ENCODE measurements at places on chromosomes 7 and 10.

GRCh38 chr7:155847821-155848435 is 35.7 kb upstream of the SHH start:
- DNase-seq: no peak

- DNase-seq: no peak
Measured at GRCh38 chr10:132703419-132704007, 82.4 kb downstream of the NKX6-2 start.

DNA sequence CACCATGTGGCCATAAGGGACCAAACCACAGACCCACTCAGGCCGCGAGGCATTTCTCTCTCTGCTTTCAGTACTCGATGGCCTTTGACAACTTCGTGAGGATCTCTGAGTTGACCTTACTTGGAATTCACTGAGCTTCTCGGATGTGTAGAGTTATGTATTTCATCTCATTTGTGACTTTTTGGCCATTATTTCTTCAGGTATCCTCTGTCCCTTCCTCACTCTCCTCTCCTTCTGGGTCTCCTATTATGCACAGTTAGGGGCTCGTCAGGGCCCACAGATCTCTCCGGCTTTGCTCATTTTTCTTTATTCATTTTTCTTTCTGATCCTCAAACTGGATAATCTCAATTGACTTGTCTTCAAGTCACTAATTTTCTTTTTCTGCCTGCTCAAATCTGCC is 16.6 kb upstream of the FOXL3 start:
- no peak for DNase-seq

GRCh38 chr7:149610441-149611011 is 112.9 kb upstream of the ZNF746 start:
- DNase-seq: no peak

DNA sequence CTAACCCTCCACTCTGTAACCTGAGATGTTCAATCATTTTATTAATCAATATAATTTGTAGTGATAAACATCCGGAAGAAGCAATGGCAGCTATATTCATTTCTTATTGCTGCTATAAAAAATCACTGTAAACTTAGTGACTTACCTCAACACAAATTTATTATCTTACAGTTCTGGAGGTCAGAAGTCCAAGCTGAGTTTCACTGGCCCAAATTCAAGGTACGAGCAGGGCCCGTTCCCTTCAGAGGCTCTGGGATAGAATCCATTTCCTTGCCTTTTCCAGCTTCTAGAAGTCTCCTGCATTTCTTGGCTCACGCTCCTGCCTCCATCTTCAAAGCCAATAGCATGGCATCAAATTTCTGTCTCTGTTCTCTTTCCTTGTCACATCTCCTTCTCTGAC is 279.5 kb upstream of the SP8 start:
- DNase-seq: no peak

DNA sequence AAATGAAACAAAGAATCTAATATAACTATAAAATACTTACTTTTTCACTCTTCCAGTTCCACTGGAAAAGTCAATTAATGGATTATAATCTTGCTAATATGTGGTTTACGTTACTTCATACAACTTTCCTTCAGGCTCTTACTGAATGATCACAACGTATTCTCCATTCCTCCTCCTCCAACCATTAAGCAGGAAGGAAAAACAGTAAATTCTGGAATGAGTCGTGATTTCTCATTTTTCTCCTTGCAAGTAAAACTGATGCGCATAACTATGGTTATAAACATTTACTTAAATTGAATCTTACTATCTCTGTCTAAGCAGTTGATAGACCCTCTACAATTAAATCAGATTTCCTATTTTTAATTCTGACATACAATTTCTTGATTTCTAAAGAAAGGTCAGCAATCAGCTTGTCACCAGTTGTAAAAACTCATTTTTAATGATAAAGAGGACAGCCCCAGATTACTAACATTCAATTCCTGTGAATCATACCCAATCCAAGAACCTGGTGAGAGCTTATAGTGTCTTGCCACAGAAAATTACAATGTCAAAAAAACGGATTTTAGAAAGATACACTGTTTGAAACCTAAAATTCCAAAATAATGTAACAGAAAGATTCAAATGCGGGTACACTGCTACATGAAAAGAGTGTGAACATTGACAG is 64.3 kb downstream of the EZH2 start:
- DNase-seq: no peak

DNA sequence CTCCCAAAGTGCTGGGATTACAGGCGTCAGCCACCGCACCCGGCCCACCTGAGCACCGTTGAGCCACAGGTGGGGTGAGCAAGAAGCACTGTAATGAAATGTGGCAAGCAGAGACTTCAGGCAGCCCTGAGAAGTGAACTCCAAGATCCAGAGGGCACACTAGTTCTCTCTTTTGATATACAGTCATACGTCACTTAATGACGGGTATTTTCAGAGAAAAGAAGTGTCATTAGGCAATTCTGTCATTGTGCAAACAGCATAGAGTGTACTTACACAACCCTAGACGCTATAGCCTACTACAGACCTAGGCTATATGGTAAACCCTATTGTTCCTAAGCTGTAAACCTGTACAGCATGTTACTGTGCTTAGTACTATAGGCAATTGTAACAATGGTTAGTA is 7.9 kb downstream of the PANK1 start:
- no peak for DNase-seq

GRCh38 chr7:104241538-104242209 is 33.9 kb upstream of the ORC5 start:
- no peak for DNase-seq

- no peak for DNase-seq
Measured at GRCh38 chr10:99654390-99655175, 4.7 kb upstream of the ENTPD7 start.

- DNase-seq: no peak
Measured at GRCh38 chr10:69955897-69956740, 96.5 kb upstream of the MACROH2A2 start.

DNA sequence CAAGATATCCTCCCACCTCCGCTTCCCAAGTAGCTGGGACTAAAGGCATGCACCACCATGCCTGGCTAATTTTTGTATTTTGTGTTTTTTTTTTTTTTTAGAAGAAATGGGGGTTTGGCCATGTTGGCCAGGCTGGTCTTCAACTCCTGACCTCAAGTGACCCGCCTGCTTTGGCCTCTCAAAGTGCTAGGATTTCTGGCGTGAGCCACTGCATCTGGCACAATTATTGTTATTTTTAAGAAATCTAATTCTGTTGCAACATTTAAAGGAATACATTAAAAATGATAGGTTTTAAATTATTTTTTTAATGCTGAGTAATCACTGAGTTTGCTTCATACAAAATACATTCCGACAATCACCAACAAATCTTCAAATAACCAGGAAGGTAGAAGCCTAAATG is 178.1 kb upstream of the SEMA3E start:
- DNase-seq: no peak

GRCh38 chr10:29379208-29379607 is 90.3 kb downstream of the LYZL1 start:
- no peak for DNase-seq

GRCh38 chr7:38840736-38841460 is 68.1 kb downstream of the VPS41 start:
- DNase-seq: no peak

DNA sequence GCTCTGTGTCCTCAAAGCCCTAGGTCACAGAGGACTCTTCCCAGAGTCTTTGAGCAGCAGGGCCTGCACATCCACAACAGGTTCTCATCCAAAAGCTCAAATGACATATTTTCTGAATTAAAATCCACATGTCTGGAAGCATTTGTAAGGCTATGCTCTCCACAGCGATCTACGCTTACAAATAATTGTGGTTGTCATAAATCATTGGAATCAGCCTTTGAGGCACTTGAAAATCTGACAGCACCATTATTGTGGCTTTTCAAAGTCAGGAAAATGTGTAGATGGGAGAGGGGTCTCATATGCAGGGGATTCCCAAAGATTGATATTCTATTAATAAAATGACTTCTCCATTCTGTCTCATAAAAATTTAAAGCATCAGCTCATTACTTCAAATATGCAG is 16.3 kb downstream of the GPR26 start:
- no peak for DNase-seq
